ENCODE measurements at places on chromosomes 5 and 9.

- no peak for DNase-seq
These were observed 87.0 kb upstream of the MTAP start for GRCh38 chr9:21715408-21715807.

DNA sequence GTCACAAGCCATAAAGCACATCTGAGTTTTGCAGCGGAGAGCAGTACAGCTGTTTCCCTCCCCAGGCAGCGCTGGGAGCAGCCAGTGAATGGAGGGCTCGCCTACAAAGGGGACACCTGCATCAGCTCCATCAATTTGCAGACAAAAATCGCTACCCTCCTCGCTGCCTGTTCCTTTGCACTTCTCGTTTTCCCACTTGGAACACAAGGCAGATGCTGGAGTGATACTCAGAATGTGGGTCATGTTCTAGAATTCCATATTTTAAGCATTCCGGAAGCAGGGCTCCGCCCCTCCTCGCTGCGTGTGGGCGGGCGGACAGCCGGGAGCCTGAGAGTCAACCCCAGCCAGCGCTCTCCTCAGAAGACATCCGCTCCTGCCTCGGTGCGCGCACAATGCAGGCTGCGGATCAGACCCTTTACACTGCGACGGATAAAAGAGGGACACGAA is 92.1 kb downstream of the LMNB1 start:
- DNase-seq, result no peak

DNA sequence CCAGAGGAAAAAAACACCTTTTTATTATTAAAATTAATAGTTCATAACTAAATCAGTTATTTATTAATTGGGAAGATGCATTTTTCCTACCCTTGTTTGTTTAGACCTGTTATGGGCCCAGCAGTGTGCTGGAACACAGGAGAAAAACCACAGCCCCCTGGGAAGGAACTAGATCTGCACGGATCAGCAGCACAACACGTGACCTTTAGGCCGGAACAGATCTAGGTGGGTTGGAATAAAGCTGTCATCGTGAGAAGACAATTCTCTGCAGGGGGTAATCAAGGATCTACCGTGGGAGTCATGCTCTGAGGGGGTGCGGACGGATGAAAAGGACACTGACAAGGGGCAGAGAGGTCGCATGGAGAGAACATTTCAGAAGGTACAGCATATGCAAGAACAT is 95.8 kb upstream of the SPATA31C2 start:
- DNase-seq, result no peak

GRCh38 chr5:142208777-142209312 is 100.3 kb downstream of the NDFIP1 start:
- no peak for DNase-seq

DNA sequence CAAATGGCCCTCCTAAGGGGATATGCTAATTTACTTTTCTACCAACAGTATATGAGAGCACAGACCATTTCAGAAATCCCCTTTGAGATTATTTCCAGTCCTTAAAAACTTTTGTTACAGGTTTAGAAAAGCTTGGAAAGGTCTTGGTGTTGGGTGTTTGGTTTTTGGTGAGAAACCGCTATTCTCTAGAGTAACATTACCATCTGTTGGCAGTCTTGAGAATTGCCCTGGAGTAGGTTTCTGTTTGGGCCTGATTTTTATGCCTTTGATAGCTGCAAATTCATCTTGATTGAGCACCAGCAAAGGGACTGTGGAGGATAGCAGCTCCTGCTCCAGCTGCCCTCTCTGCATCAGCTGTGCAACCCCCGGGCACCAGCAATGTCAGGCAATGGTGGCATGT is 8.0 kb downstream of the NUDT2 start:
- no peak for DNase-seq

- no peak for DNase-seq
These were observed 344.7 kb upstream of the RGMB start for GRCh38 chr5:98428806-98429205.

DNA sequence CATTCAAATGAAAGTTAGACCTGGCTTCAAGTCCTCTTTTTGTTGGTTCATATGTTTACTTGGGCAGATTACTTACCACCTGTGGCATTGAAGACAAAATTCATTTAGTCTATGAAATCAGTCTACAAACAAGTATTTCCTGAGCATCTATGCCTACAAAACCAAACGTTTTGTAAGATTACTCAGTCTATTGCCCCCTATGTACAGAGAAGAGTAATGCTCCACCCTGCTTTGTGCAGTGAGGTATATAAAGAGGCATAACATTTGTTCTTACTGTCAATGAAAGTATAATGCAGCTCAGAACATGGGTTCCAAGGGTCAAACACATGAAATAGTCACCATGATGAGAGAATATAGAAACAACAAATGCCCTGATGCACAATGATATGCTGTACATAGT is 580.7 kb downstream of the KIF4B start:
- DNase-seq, result no peak

GRCh38 chr9:115999498-115999897 is 154.1 kb upstream of the PAPPA start:
- DNase-seq, result no peak

GRCh38 chr9:126002476-126003350 is 255.5 kb downstream of the PBX3 start:
- DNase-seq, result no peak

- no peak for DNase-seq
These were observed 403.1 kb downstream of the TLE4 start for GRCh38 chr9:79974806-79975422.
